ENCODE measurements at places on chromosomes 4 and X.

DNA sequence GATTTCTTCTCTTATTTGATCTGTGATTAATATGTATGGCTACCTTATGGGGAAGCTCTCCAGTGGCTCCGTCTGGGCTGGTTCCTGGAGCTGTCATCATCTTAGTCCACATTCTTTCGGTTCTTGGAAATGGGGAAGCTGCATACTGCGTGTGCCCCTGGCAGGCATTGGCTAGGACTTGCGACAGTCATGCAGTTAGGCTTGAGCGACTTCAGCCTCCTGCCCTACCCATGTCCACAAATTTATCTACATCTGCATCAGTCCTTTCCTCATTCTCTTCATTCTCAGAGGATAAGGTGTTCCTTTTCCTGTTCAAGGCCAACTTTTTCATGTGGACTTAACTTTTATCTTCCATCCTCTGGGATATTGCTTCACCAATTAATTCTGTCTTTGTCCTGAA, 214.2 kb downstream of the RELL1 start:
- H3K4me1 ChIP-seq, result no peaks in the 10 kb centered on the region
- no peak for DNase-seq
- no peaks in the 10 kb centered on the region for H3K36me3 ChIP-seq

- H3K4me1 ChIP-seq, result no peaks in the 10 kb centered on the region
- no peak overlapping the region for H3K4me3 ChIP-seq
- DNase-seq, result no peak
- H3K27ac ChIP-seq, result no peak overlapping the region
These were observed 235.1 kb upstream of the TAPT1 start for GRCh38 chr4:16461362-16461761.

GRCh38 chr4:128123036-128123435, 61.9 kb downstream of the LARP1B start:
- H3K36me3 ChIP-seq, result peaks cover 9% of the 10 kb centered on the region
- H3K4me3 ChIP-seq, result no peak overlapping the region
- no peaks in the 10 kb centered on the region for H3K4me1 ChIP-seq
- no peak for DNase-seq

DNA sequence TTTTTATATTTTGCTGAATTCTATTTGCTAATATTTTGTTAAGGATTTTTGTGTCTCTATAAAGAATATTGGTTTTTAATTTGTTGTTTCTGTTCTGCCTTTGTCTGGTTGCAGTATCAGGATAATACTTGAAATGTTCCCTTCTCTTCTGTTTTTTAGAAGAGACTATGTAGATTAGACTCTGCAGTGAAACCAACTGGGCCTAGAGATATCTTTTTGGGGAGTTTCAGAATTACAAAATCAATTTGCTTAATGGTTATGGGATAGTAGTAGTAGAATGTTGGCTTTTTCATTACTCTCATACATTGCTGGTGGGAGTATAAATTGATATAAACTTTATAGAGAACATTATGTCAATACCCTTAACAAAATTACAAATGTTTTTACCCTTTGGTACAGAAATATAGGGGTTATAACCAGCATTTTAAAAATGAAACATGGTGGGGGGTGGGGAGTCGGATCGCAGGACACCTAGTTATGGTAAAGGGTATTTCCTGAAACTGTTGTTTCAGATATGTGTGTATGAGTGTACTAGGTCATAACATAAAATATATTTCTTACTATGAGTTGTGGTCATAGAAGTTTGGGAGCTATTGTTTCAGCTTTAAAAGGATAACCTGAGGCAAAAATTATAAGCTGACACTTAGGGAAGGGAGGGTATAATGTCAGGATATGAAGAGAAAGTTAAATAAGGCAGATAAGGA, 29.0 kb downstream of the CLOCK start:
- no peak overlapping the region for H3K27ac ChIP-seq
- no peak overlapping the region for H3K4me3 ChIP-seq
- no peaks in the 10 kb centered on the region for H3K4me1 ChIP-seq
- peaks cover 1% of the 10 kb centered on the region for H3K36me3 ChIP-seq

DNA sequence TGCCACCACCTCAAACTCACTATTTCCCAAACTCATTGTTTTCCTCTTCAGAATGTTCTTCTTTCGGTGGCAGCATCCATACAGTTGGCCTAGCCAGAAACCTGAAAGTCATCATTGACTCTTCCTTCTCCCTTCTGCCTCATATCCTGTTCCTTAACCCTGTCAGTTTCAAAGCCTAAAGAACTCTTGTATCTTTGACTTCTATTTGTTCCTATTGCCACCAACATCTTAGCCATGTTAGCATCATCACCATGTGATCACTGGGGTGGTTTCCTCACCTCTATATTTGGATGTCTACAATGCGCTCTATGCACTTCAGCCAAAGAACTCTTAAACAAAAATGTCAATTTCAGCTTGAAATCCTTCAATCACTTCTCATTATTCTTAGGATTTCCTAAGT, 29.0 kb downstream of the DDX60L start:
- no peak overlapping the region for H3K27ac ChIP-seq
- H3K27me3 ChIP-seq, result no peaks in the 10 kb centered on the region
- peaks cover 57% of the 10 kb centered on the region for H3K36me3 ChIP-seq

- no peak overlapping the region for H3K4me3 ChIP-seq
- no peaks in the 10 kb centered on the region for H3K36me3 ChIP-seq
- no peak for DNase-seq
- no peak overlapping the region for H3K27ac ChIP-seq
- H3K4me1 ChIP-seq, result no peaks in the 10 kb centered on the region
- H3K27me3 ChIP-seq, result no peaks in the 10 kb centered on the region
These were observed 38.7 kb downstream of the CCSER1 start for GRCh38 chr4:90165883-90166282.

DNA sequence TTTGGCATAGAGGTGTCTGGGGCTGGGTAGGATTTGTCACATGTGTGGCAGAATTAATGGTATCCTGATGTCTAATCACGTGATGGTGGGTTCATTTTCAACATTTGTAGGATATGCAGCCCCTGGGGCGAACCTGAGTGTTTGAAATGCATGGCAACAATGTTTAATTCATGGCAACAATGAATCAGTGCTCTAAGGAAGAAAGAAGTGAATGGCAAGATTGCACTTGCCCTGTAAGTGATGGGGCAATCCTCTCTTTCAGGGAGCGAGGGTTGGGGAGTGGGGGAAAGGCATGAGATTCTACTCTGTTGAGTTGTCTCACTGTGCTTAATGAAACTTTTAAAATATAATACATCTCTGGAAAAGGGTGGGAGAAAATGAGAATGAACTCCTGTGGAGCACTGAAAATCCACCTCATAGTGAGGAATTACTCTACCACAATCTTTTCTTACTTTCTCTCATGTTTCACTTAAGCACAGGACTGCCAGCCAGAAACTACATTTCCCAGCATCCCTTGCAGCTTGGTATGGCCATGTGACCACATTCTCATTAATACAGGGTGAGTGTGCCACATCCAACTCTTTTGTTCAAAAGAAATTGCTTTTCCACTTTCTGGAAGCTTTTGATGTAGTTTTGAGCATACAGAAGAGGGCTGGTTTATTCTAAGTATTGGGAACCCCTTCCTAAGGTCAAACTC, 64.0 kb upstream of the PGM2 start:
- H3K4me3 ChIP-seq, result no peak overlapping the region
- peak; percentile 30 for DNase-seq
- no peaks in the 10 kb centered on the region for H3K27me3 ChIP-seq
- H3K36me3 ChIP-seq, result peaks cover 1% of the 10 kb centered on the region

GRCh38 chr4:133621628-133622027, 472.5 kb downstream of the PCDH10 start:
- H3K27ac ChIP-seq, result no peak overlapping the region
- no peaks in the 10 kb centered on the region for H3K4me1 ChIP-seq
- no peaks in the 10 kb centered on the region for H3K36me3 ChIP-seq

DNA sequence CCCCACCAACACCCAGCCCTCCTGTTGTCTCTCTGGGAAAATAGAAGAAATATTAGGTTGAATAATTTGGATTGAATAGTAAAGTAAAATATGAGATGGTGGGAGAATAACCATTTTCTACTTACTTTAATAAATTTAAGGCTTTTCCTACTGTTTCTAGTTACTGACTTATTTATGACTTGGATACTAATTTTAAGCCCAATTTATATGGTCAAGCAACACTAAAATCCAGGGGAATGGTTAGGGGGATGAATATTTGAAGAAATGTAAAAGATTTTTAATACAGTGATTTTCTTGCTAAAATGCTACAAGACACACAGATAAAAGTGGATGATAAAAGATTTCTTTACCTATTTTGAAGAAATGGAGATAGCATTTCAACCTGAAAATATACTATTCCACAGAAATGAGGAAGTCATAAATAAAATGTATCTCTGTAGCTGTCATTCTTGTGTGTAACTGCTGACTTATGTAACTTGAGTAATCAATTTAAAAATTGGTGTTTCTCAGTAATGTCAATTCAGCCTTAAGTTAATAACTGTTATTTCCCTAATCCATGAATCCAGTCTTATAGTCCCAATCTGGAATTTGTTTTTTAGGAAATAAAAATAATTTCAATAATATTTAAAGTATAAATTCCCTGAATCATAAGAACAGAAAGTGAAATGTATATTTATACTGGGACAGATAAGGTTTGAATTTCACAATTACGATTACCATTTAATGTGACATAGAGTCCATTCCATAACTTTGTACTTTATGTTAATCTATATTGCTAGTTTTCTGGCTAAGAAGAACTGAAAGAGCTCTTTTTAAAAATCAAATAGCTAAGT, 24.3 kb upstream of the IL2 start:
- no peak overlapping the region for H3K27ac ChIP-seq
- no peaks in the 10 kb centered on the region for H3K36me3 ChIP-seq
- DNase-seq, result no peak
- peaks cover 4% of the 10 kb centered on the region for H3K27me3 ChIP-seq

DNA sequence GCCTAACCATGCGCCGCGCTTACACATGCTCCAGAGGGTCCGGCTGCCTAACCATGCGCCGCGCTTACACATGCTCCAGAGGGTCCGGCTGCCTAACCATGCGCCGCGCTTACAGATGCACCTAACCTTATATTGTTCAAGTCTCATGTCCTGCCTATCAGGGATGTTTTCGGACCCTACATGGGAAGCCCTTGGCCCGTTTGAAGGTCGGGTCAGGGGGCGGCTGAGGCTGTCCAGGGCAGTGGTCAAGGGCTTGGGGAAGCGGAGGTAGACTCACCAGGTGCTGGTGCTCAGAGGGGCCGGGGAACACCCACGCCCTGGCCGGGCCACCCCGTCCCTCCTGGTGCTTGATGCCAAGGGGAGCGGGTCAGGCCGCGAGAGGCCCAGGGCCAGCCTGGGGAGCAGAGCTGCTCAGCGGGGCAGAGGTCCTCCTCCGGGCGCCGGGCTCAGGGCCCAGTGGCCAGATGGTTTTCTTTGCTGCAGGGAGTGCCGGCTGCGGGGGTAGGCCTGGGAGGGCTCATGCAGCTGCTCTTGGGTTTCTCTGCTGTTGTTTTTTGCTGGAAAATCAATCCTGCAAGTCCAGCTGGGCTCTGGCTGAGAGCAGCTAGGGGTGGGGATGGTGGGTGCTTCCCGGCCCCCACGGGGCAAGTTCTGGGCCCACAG, 35.4 kb upstream of the SPON2 start:
- no peaks in the 10 kb centered on the region for H3K27me3 ChIP-seq
- peaks cover 8% of the 10 kb centered on the region for H3K36me3 ChIP-seq
- H3K4me3 ChIP-seq, result no peak overlapping the region

GRCh38 chr4:74032064-74032463, 6.4 kb downstream of the CXCL3 start:
- H3K27ac ChIP-seq, result no peak overlapping the region
- DNase-seq, result no peak
- H3K27me3 ChIP-seq, result peaks cover 6% of the 10 kb centered on the region
- H3K4me1 ChIP-seq, result no peaks in the 10 kb centered on the region
- H3K4me3 ChIP-seq, result no peak overlapping the region

DNA sequence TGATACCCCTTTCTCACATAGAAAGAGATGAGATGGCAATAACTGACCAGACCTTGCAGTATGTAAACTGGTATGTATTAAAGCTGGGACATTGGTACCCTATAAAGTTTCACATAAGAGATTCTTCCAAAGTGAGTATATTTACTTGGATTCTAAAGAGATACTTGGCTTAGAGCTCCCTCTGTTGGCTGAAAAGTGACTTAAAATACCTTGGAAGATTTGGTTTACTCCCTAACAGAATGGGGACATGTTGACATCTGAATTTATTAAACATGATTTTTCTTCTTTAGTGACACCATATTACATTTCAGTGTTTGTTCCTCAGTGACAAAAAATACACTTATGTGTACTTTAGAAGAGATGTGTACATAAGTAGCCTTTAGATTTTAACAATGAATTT, 47.9 kb upstream of the RGN start:
- no peaks in the 10 kb centered on the region for H3K36me3 ChIP-seq
- no peak overlapping the region for H3K4me3 ChIP-seq
- H3K27ac ChIP-seq, result no peak overlapping the region
- DNase-seq, result no peak

- no peak overlapping the region for H3K27ac ChIP-seq
- H3K4me3 ChIP-seq, result no peak overlapping the region
- H3K36me3 ChIP-seq, result no peaks in the 10 kb centered on the region
- H3K4me1 ChIP-seq, result no peaks in the 10 kb centered on the region
- no peaks in the 10 kb centered on the region for H3K27me3 ChIP-seq
- no peak for DNase-seq
These were observed 255.5 kb downstream of the LDB2 start for GRCh38 chr4:16642897-16643296.

DNA sequence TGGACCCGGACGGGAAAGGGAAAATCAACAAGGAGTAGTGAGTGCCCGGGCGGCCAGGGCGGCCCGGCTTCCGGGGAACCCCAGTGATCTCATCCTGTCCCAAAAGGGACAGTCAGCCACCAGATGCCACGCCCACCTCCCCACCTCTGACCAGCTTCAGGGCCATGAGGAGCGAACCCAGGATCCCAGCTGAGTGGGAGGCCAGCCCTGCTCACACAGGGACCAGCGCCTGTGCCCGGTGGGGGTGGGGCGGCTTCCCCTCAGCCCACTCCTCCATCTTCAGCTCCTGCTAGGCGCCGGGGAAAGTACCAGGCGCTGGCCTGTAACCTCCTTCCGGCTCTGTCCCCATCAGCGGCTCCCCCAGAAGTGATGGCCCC, 6.2 kb downstream of the MYL5 start:
- peak overlapping the region; percentile 23 for H3K4me3 ChIP-seq
- H3K36me3 ChIP-seq, result no peaks in the 10 kb centered on the region
- H3K27me3 ChIP-seq, result peaks cover 23% of the 10 kb centered on the region
- no peak overlapping the region for H3K27ac ChIP-seq

- no peak for DNase-seq
- no peak overlapping the region for H3K27ac ChIP-seq
- H3K27me3 ChIP-seq, result no peaks in the 10 kb centered on the region
- H3K36me3 ChIP-seq, result no peaks in the 10 kb centered on the region
These were observed 57.1 kb upstream of the NPFFR2 start for GRCh38 chr4:71974681-71975080.

DNA sequence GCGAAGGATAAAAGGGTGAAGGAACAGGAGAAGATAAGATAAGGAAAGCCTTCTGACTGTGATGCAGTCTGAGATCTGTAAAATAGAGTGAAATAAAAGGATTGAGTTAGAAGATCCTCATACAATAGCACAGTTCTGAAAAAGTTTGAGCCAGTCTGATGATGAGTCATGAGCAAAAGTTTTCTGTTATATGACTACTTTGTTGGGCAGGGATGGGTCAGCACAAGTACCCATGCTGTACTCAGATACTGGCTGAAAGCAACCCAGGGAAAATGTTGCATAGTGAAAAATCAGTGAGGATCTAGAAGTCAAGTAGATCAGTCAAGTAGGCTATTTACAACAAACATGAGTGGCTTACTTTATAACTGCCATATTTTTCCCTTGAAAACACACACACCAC, 253.5 kb downstream of the PCDH10 start:
- H3K4me1 ChIP-seq, result no peaks in the 10 kb centered on the region
- H3K4me3 ChIP-seq, result no peak overlapping the region
- H3K36me3 ChIP-seq, result no peaks in the 10 kb centered on the region
- no peak overlapping the region for H3K27ac ChIP-seq

Data from activated naive CD4-positive, alpha-beta T cell treated with anti-CD3 and anti-CD28 coated beads, Interleukin-2, amount 10 ng/mL, durations not matched to agents 7 days and 5 days (primary cell).